Caki2 (cell line): ENCODE measurements at places on chromosomes 1 and 21. TPM values are rescaled to one million over a fixed set of nuclear protein-coding genes. Genes with fewer than 3 reads are reported as not detected.

CNN3 gene
- 95.0 and 106 TPM in 2 replicates for total RNA-seq

DNA sequence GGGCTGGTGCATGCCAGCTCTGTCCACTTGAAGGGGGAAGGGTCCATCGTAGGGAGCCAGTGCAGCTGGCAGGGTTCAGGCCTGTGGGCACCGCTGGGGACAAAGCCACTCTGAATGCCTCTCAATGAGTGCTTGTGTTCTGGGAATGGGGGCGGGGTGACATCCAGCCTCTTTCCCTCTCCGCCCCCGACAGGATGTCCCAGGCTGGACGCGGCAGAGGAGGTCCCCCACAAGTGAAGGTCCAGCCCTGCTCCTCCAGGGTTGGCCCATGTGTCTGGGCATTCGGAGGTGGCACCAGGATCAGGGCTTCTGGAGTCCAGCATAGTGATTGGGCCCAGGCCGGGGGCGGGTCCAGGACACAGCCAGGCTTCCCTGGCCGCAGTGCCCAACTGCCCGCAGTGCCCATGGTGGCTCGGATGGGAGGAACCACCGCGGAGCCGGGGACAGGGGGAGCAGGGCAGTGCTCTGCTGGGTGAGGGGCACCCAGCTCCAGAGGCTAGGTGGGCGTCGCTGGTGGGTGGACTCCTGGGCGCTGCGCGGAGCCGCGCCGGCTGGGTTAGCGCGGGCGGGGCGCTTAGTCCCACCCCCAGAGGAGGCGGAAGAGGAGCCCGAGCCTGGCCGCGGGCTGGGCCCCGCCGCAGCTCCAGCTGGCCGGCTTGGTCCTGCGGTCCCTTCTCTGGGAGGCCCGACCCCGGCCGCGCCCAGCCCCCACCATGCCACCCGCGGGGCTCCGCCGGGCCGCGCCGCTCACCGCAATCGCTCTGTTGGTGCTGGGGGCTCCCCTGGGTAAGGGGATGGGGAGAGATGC lies at the start of gene SHISA4:
Gene SHISA4, plus strand, starts transcription at position 617 of the 808 bp plus-strand sequence. Its CDS starts 97 bp downstream, at position 714.
- DNase-seq, result peak; percentile 93

DNA sequence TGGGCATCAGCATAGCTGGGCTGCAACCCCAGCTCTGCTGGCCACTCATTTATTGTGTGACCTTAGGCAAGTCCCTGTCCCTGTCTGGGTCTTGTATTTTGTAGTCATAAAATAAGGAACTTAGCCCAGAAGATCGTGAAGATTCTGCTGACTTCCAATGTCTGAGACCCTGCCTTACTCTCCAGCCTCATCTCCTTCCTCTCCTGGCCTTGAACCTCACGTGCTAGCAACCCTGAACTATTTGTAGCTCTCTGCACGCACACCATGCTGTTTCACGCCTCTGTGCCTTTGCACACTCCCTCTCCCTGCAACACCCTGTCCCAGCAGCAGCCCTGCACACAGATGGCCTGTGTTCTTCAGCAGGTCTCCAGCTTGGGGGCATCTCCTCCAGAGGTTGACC lies 121.1 kb downstream of the LACTBL1 start:
- no peak for DNase-seq

DNA sequence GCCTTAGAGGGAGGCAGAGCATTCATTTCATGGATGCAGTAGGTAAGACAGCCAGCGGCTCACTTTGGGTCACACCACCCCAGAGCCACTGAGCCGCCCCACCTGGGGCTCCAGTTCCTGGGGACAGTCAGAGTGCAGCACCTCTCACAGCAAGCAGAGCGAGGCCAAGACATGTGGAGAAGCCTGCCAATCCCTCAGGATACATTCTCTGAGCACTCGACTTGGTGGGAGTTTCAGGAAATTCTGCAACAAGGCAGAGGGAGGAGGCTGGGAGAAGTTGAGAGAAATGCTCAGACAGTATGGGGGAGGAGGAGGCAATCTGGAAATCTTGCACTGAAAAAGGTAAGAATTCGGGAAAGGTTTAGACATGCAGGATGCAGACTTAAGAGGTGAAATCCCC lies 60.8 kb upstream of the WLS start:
- DNase-seq, result no peak

- no peak for DNase-seq
Observed at GRCh38 chr1:11324567-11325165, 51.7 kb downstream of the UBIAD1 start.

- no peak for DNase-seq
Observed at GRCh38 chr1:78606274-78606673, 14.0 kb upstream of the IFI44L start.

IL10 gene
- total RNA-seq, result not detected in 2 replicates

DNA sequence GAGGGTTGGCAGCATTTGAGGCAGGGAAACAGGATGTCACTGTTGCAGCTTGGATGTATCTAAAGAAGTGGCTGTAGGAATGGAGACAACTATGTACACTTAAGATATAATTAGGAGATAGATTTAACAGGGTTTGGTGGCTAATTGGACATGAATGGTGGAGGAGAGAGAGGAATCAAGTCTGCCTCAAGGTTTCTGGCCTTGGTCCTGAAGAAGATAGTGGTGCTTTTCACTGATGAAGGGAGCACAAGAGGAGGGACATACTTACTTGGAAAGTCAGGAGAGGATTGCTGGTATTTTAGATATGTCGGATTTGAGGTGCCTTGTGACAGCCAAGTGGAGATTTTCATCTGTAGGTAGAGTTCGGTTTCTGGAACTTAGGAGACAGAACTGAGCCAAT lies 123.9 kb downstream of the ST6GALNAC3 start:
- DNase-seq, result no peak

- DNase-seq, result no peak
Observed at GRCh38 chr1:43221797-43222196, 48.0 kb upstream of the TMEM125 start.

GRCh38 chr1:31886866-31887265 lies 51.3 kb downstream of the PTP4A2 start:
- DNase-seq, result no peak

- DNase-seq, result no peak
Observed at GRCh38 chr1:2495026-2495425, 18.9 kb downstream of the PLCH2 start.

DNA sequence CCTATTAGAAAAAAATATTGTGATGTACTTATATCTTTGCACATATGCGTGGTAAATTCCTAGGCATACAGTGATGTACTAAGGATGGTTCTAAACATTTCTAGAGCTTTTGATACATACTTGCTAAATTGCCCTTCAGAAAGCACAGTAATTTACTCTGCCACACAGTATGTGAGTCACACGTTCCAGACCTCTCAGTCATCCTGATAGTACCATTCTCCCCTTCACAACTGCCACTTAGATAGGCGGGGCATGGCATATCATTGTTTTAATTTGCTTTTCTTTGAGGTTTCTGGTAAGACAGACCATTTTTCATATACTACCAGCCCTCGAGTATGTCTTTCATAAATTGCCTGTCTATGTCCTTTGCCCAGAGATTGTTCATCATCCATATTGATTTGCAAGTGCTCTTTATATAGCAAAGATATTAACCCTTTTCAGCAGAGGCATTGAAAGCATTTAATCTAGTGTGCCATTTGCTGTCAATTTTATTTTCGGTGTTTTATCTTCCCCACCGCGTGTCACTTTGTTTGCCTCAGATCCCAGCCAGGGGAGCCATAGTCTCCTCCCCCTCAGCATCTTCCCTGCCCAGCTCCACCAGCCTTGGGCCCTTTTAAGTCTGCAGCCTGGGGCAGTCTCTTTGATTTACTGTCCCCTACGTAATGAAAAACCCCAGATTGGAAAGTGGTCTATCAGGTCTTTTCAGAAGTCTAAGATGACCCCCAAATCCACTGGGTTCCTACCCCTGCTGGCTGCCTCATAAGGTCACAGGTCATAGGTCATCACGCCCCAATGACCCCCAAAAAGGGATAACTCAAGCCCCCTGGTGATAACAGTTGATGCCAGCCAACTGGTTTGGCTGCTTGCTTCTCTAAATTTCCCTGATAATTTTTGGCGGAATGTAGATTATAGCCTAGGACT lies 11.8 kb upstream of the PAX7 start:
- DNase-seq, result peak; percentile 85

PRDX1 gene
- 3,864 and 4,011 TPM in 2 replicates for total RNA-seq

DNA sequence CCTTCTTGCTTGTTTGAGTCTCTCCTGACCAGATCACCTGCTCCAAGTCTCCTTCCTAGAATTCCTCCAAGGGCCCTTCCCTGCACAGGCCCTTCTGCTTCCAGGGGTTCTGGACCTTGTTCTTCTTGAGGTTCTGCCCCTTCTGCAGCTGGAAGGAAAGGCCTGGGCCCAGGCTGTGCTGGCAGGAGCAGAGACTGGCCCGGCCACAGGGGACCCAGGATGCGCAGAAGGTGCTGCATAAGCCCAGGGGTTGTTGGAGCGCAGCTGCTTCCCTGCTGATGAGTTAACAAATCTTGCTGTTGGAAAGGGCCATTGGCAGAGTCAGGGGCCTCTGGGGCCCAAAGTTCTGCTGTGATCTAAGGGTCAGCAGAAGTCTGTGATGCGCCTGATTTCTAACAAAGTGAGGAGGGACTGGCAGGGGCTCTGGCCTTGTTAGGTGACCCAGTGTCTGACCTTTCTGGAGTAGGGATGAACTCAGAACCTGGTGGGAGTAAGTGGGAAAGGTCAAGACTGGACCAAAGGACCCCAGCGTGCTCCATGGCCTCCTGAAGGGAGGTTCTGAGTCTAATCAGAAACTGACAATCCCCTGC lies 509.8 kb downstream of the PTPRU start:
- no peak for DNase-seq

DNA sequence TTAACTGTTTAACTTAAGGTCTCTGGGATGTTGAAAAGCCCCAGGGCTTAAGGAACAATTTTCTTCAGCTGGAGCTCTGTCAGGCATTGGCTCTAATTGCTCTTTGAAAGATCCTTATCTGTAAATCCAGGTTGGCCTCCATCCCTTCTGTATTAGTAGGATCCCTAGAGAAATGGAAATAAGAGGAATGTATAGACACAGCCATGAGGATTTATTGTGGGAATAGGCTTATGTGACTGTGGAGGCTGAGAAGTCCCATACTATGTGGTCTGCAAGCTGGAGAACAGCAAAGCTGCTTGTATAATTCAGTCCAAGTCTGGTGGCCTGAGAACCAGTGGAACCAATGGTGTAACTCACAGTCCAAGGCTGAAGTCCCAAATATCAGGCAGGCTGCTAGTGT lies 47.6 kb upstream of the VAV3 start:
- DNase-seq, result no peak

KRTAP19-4 gene
- not detected in 2 replicates for total RNA-seq

GRCh38 chr1:227765261-227766014 lies 30.2 kb downstream of the SNAP47 start:
- DNase-seq, result no peak

ETNK2 gene
- 5.3 and 5.6 TPM in 2 replicates for total RNA-seq

FCGR1A gene
- not detected in 2 replicates for total RNA-seq

DNA sequence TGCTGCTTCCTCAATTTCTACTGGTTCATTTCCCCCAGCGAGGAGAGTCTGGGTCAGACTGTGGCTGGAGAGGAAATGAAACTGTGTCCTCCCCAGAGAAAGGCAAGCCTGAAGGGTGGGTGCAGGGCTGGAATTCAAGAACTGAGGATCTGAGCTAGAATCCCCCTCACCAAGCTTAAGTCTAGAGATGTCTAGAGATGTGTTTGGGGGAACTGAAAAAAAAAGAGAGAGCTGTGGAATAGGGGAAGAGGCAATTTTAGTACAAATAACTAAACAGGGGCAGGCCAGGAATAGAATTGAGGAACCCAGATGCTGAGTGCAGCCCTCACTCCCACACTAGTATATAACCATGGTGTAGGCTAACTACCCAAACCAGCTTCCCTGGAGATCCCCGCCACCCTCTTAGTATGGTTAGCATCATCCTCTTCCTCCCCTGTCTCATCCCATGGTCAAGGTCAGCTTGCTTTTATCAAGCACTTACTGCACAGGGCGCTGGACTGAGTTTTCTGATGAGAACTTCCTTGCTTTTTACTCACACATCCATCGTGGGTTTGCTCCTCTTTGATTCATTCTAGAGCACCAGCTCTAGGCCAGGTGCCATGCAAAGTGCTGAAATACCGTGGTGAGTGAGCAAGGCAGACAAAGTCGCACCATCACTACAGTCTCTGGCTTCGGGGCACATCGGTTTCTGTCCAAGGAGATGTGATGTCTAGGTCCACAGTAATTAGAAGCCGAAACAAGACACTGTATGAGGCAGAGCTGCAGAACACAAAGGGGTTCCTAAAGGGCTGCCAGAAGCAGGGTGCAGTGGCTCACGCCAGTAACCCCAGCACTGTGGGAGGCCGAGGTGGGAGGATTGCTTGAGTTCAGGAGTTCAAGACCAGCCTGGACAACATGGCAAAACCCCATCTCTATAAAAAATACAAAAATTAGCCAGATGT lies 112.9 kb upstream of the IPO9 start:
- no peak for DNase-seq

SLC9C2 gene
- total RNA-seq, result not detected in 2 replicates

DNA sequence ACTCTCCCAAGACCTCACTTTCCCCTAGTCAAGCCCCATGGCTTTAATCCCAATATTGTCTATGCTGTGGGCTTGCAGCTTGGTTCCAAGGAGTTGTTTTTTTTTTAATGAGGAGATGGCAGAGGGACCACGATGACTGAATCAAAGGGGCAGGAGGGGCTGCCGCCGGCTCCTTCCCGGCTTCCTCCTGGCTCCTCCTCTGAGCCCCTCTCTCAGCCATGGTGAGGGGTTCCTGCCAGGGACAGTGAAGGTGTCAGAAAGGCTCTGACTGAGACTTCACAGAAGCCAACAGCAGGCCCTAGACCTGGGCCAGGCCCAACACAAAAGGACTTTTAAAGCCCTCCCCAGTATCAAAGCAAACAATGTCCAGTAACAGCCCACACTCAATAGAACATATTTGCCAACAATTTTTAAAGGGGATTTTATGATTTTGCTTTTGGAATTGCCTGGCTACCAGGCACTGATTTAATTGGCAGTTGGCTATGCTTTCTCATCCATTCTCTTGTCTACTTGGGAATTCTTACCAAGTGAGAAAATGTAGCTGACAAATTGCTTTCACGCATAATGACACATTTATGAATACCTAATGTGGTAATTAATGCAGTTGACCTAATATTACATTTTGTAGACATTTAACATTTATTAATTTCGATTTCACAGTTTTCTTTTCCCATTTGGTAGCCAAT lies 54.2 kb downstream of the FBXO2 start:
- no peak for DNase-seq

EDARADD gene
- not detected in 2 replicates for total RNA-seq
